ENCODE measurements at places on chromosomes 13 and 19.
A peak's percentile ranks its signal among the peaks of the same experiment; 100 is the strongest.

DNA sequence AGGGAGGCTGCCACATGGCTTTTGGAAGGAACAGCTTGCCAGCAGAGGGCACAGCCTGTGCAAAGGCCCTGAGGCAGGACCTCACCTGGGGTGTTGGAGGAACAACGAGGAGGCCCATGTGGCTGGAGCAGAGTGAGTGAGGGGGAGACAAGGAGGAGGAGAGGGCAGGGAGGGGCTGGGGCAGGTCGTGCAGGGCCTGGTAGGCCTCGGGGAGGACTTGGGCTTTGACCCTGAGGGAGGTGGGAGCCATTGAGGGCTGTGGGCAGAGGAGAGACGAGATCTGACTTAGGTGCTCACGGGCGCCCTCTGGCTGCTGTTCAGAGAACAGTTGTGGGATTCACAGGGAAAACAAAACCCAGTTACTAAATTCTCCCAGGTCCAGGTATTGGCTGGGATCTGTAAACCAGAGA is 25.2 kb downstream of the ZNRF4 start:
- no peak for DNase-seq
- no peaks in the 10 kb centered on the region for H3K36me3 ChIP-seq
- peaks cover 22% of the 10 kb centered on the region for H3K27me3 ChIP-seq
- H3K4me1 ChIP-seq, result no peaks in the 10 kb centered on the region
- H3K4me3 ChIP-seq, result no peak overlapping the region

GRCh38 chr19:5572556-5573286 is 5.0 kb upstream of the TINCR start:
- peaks cover 2% of the 10 kb centered on the region for H3K4me1 ChIP-seq
- no peaks in the 10 kb centered on the region for H3K27me3 ChIP-seq
- H3K27ac ChIP-seq, result no peak overlapping the region
- H3K4me3 ChIP-seq, result no peak overlapping the region
- no peaks in the 10 kb centered on the region for H3K36me3 ChIP-seq
- no peak for DNase-seq

DNA sequence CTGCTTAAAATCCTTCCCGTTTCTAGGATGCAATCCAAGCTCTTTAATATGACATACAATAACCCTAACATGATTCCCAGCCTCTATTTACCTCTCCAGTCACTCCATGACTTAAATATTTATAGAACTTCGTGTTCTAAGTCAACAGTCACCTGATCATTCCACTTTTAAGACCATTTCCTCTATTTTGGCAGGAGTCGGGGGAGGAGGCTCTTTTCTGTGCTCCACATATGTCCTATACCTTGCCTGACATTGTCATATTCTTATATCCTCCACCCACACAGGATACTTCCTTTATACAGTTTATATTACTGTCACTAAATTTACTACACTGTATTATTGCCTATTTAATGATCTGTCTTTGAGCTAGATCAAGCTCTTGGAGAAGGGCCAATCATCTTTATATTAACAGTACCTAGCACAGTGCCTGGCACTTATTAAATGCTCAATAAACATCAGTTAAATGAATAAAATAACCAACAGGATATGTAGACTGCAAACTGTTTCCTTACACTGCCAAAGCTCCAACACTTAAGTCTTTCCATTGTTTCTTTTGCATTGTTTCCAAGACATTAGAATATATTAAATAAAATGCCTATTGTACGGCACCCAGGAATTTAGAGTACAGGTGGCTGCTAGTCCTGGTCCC is 2.7 kb downstream of the ARGLU1 start:
- H3K27me3 ChIP-seq, result peaks cover 8% of the 10 kb centered on the region
- peaks cover 80% of the 10 kb centered on the region for H3K4me1 ChIP-seq
- no peaks in the 10 kb centered on the region for H3K36me3 ChIP-seq
- DNase-seq, result no peak
- peak overlapping the region; percentile 99 for H3K4me3 ChIP-seq

DNA sequence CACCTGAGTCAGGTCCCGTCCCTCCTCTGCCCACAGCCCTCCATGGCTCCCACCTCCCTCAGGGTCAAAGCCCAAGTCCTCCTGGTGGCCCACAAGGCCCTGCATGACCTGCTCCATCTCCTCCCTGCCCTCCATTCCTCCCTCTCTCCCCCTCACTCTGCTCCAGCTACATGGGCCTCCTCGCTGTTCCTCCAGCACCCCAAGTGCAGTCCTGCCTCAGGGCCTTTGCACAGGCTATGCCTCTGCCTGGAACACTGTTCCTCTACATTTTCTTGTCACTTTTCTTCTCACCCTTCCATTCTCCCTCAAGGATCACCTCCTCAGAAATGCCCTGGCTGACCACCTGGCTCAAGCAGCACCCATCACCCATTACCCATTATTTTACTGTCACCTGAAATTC is 41.5 kb downstream of the PTPRS start:
- DNase-seq, result no peak
- H3K27ac ChIP-seq, result no peak overlapping the region
- no peaks in the 10 kb centered on the region for H3K36me3 ChIP-seq
- no peak overlapping the region for H3K4me3 ChIP-seq

DNA sequence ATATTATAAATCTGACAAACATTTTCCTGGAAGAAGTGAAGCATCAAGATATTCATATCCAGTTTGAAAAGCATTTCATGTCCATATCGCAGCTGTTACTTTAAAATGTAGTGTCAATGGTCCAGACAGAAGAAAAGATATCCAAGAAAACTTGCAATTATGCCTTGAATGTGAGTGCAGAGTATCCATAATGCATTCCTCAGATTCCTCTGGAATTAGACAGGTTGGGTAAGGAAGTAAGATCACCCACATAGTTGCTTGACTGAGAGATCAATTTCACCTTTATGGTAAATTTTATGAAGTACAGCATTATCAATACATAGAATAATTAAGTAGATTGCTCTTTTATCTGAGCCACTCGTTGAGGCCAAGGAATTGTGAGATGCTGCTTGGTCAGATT is 327.0 kb upstream of the SLITRK5 start:
- H3K27ac ChIP-seq, result no peak overlapping the region
- no peaks in the 10 kb centered on the region for H3K4me1 ChIP-seq
- H3K27me3 ChIP-seq, result no peaks in the 10 kb centered on the region
- no peak overlapping the region for H3K4me3 ChIP-seq
- no peaks in the 10 kb centered on the region for H3K36me3 ChIP-seq

DNA sequence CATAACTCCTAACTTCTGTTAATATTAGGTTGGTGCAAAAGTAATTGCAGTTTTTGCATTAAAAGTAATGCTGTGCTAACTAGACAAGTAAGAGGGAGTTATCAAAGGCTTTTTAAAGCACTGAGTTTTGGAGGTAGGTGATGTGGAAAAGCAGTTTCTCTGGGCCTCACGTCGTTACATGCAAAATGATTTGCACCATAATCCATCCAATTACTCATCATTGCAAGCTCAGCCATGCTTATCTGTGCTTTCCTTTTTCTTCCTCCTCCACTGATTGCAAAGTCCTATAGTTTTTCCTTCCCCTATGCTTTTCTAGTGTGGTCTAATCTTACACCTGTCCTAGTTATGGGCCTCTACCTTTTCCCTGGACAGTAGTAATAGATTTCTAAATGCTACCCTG is 35.4 kb upstream of the INTS6 start:
- H3K27ac ChIP-seq, result no peak overlapping the region
- H3K4me1 ChIP-seq, result no peaks in the 10 kb centered on the region
- no peaks in the 10 kb centered on the region for H3K27me3 ChIP-seq
- H3K4me3 ChIP-seq, result no peak overlapping the region

GRCh38 chr13:110073982-110074381 is 233.0 kb downstream of the COL4A1 start:
- H3K4me3 ChIP-seq, result no peak overlapping the region
- no peaks in the 10 kb centered on the region for H3K36me3 ChIP-seq
- H3K4me1 ChIP-seq, result no peaks in the 10 kb centered on the region
- H3K27ac ChIP-seq, result no peak overlapping the region
- no peak for DNase-seq
- no peaks in the 10 kb centered on the region for H3K27me3 ChIP-seq

DNA sequence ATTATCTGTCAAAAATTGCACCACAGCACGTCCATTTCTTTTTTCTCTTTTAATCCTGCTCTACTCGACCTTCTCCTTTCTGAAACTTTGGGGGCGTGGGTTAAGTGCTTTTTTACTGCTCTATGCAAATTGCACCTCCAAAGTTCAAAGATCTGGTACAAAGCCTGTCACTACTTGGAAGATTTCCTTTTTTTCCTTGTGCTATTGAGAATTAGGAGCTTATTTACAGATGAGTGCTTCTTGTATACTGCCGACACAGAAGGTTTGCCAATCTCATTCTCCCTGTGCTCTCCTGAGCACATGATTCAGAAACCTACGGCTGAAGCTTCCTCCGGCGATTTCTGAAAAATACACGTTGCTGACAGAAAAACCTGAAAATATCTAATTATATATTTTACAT is 94.8 kb downstream of the TEX29 start:
- no peaks in the 10 kb centered on the region for H3K36me3 ChIP-seq
- H3K27me3 ChIP-seq, result peaks cover 9% of the 10 kb centered on the region
- no peak overlapping the region for H3K27ac ChIP-seq

- peaks cover 5% of the 10 kb centered on the region for H3K27me3 ChIP-seq
- H3K4me3 ChIP-seq, result no peak overlapping the region
- DNase-seq, result no peak
- H3K27ac ChIP-seq, result no peak overlapping the region
These were observed 63.5 kb downstream of the COLGALT1 start for GRCh38 chr19:17618936-17619335.

DNA sequence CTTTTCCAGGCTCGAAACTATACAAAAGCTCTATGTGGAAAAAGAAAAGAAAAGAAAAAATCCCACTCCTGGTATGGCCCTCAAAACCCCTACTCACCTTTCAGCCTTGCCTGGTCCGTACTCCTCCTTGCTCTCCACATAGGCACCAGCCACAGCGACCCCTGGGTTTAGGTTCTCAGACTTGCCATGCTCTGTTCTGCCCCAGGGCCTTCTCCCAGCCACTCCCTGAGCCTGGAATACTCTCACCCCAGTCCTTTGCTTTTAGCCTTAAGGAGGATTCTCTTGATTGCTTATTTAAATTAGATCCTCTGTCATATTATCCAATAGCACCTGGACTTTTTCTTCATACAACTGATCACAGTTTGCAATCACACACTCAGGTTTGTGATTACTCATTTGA is 522.5 kb downstream of the DIAPH3 start:
- DNase-seq, result no peak
- no peak overlapping the region for H3K27ac ChIP-seq
- no peak overlapping the region for H3K4me3 ChIP-seq
- no peaks in the 10 kb centered on the region for H3K4me1 ChIP-seq
- H3K27me3 ChIP-seq, result peaks cover 7% of the 10 kb centered on the region

GRCh38 chr19:46489445-46490272 is 6.0 kb downstream of the PNMA8B start:
- peaks cover 2% of the 10 kb centered on the region for H3K4me1 ChIP-seq
- no peak overlapping the region for H3K4me3 ChIP-seq
- no peaks in the 10 kb centered on the region for H3K36me3 ChIP-seq
- no peak for DNase-seq

GRCh38 chr13:79775830-79776229 is 294.9 kb downstream of the NDFIP2 start:
- H3K27ac ChIP-seq, result no peak overlapping the region
- DNase-seq, result no peak
- H3K36me3 ChIP-seq, result no peaks in the 10 kb centered on the region
- no peak overlapping the region for H3K4me3 ChIP-seq
- H3K4me1 ChIP-seq, result no peaks in the 10 kb centered on the region
- H3K27me3 ChIP-seq, result no peaks in the 10 kb centered on the region

DNA sequence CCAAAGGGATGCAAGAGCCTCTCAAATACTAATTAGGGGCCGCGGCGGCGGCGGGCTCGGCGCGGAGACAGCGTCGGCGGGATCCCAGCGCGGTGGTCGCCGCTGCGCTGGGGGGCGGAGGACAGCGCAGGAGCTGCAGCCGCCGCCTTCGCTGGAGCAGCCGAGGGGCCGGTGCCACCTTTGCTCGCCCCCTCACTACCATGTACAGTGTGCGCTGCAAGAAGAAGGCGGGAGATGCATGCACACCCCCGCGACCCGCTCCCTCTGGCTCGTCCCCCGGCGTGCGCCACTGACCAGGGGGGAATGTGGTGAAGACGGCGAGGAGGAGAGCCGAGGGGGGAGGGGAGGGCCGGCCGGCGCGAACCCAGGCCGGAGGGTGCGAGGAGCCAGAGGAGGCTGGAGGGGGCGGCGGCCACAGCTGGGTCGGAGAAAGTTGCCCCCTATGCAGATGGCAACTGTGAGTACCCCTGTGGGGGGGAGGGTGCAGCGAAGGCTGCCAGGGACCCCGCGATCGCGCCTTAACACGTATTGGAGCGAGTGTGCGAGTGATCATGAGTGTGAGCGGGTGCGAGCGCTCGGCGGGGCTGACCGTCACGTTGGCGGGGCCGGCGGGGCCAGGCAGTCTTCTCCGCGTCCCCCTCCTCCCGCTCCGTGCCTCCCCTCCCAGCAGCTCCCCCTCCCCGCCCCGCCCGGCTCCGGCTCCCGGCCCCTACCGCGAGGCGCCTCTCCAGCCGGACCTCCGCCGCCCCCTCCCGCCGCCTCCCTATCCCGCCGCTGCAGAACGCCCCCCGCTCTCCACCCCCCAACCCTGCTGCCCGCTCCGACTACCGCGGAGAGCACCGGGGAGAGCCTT is 808 bp downstream of the SLITRK5 start:
- H3K36me3 ChIP-seq, result peaks cover 4% of the 10 kb centered on the region
- H3K27ac ChIP-seq, result no peak overlapping the region
- H3K4me3 ChIP-seq, result peak overlapping the region; percentile 97
- peaks cover 46% of the 10 kb centered on the region for H3K4me1 ChIP-seq

DNA sequence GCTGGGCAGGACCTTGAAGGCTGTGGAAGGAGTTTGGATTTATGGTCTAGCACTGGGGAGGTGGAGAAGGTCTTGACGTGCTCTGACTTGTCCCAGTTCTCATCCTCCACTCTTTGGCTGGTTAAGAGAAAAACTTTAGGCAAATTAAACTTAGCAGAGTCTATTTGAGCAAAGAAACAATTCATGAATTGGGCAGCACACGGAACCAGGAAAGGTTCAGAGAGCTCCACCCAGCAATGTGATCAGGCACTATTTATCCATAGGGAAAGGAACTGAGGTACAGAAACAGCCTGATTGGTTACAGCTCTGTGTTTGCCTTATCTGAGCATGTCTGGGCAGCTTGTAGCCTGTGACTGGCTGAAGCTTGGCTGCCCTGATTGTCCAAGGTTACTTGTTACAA is 45.4 kb upstream of the CYP2B6 start:
- H3K4me3 ChIP-seq, result no peak overlapping the region
- H3K27me3 ChIP-seq, result peaks cover 17% of the 10 kb centered on the region
- no peak overlapping the region for H3K27ac ChIP-seq
- H3K4me1 ChIP-seq, result no peaks in the 10 kb centered on the region
- no peaks in the 10 kb centered on the region for H3K36me3 ChIP-seq
